ENCODE measurements at places on chromosomes 2 and 18.

GRCh38 chr18:12239431-12239830 lies 14.7 kb upstream of the CIDEA start:
- DNase-seq = no peak

GRCh38 chr2:182503886-182504285 lies 77.0 kb upstream of the PDE1A start:
- DNase-seq = no peak

DNA sequence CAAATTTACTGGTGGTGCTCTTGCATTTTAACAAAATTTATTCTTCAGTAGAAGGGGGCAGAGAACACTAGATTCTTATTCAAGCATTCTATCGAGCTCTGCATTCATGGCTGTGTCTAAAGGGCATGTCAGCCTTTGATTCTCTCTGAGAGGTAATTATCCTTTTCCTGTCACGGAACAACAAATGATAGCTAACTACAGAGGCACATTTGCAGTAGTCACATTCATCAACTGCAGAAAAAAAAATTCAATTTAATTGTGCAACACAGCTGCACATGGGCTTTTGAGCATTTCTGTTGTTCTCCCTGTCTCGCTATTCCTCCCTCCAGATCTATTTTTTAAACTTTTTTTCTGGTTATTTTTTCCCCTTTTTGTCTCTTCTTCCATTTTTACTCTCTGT lies 13.0 kb upstream of the DLX1 start:
- no peak for DNase-seq

- DNase-seq = no peak
Measured at GRCh38 chr2:37629529-37629928, 41.9 kb downstream of the CDC42EP3 start.

DNA sequence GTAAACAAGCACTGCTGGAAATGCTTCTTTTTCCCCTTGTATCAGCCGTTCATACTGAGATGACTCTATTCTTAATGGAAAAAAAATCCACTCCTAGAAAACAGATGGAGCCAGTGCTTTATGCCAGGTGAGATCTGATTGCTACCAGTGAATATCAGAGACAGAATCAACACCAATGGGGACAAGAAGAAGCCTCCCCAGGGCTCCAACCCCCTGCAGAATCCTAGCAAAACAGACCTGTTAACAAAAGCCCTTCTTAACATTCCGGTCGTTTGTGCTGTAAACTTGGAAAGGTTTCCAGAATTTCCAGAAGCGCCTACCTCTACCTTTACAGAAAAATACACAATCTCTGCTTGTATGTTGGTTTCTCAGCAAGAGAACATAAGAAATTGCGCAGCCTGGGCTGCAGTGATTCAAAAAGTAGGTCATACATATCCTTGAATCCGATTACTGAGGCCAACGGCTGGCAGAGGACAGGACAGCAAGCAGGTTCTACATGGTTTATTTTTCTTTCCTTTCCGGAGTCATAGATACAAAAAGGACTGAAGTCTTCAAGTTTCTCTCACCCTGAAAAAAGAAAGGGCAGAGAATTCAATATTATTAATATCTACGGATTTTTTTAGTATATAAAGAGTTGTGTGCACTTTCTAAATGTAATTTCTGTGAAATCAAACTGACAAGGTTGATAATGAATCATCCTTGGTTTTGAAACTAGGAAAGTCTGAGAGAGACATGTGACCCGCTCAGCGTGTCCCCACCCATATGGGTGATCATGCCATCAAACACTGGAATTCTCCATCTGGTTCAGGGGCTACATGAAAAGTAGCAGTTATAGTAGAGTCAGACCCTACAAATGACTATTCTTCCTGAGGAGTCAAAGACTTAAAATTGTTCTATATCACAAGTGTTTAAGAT lies 266.7 kb upstream of the MGAT5 start:
- no peak for DNase-seq

- DNase-seq = peak; percentile 9
Measured at GRCh38 chr2:207632575-207633493, 7.6 kb upstream of the METTL21A start.

DNA sequence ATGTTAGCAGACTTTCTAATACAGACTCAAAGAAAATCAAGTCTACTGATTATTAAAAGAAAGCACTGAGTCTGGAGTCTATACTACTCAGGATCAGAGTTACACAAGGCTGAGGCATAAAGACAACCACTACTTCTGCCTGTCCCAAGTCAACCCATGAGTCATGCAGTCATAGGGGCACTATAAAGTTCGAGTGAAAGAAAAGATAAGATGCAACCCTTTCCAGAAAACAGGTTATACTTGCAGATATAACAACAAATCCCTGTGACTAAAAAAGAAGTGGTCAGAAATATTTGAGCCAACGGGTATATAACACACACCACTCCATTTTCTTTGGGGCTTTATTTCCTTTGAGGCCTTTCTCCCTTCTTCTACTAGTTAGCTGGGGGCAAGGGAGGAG lies 18.6 kb upstream of the SCRN3 start:
- no peak for DNase-seq

GRCh38 chr2:238873841-238874240 lies 26.0 kb downstream of the TWIST2 start:
- no peak for DNase-seq

DNA sequence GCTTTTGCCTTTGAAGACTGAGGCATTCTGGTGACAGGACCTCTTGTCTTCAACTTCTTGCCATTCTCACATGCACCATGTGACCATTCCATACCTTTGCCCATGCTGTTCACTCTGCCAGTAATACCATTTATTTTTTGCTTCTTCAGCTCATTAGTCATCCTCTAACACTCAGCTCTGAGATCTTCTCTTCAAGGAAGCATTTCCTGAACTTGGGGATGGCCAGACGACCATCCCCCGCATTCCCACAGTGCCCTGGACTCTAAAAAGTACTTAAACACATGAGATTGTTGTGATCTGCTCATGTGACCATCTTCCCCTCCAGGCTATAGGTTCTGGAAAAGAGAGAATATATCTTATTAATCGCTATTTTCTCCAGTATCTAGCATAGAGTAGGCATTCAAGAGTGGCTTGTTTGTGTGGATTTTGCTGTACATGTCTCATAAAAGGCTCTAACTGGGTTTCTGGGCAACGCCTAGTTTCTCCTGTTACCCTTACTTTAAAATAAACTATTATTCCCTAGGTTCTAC lies 33.9 kb downstream of the PAX3 start:
- no peak for DNase-seq

GRCh38 chr18:52333860-52334259 lies 6.1 kb upstream of the DCC start:
- DNase-seq = no peak

GRCh38 chr18:27314996-27315395 lies 129.9 kb upstream of the CHST9 start:
- no peak for DNase-seq

DNA sequence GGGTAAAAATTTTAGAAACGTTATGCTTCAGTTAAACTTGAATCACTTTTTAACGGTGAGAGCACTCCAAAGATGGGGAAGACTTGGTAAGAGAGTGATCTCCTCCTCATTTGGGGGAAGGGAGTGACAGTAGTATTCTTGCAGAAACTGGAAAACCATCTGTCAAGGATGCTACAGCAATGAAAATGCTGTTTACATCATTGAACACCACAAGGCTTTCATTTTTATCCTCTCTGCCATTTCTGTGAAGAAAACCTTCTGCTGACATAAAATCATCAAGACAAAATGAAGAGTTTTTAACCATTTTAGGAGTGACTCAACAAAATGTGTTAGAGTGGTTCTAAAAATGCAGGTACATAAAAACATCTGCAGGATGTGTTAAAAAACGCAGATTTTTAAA lies 38.1 kb downstream of the CDH2 start:
- DNase-seq = no peak

- no peak for DNase-seq
Measured at GRCh38 chr2:120809151-120809550, 73.5 kb downstream of the GLI2 start.

DNA sequence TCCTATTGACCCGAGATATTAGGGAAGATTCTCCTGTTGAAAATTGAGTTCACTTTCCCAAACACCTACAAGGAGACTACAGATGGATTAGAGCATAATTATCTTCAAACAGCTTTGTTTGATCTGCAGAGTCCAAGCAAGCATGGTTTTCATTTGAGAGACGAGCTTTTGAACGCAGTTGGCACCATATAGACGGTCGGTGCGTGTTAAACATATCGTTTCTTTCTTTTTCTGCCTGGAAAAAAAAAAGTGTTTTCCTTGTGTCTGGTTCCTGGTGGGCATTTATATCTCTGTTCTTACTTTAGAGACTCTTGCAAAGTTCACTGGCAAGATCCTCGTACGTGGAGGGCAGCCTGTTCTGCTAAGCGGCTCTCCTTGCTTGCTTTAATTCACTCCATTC lies 248.9 kb downstream of the TMEM182 start:
- no peak for DNase-seq

DNA sequence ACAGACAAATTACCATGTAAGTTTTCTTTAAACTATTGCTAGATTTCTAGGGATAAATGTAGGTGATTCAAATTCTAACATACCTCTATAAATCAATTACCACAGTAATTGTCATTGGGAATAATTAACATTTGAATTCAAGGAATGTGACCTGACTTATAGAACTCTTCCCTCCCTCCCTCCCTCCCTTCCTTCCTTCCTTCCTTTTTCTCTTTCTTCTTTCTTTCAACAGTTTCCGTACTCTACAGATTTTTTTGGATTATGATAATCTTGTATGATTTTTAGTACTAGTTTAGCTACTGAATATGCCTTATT lies 18.2 kb upstream of the FTCDNL1 start:
- DNase-seq = no peak

GRCh38 chr2:75294362-75294761 lies 95.0 kb upstream of the TACR1 start:
- no peak for DNase-seq

GRCh38 chr2:216538538-216538937 lies 39.9 kb downstream of the RPL37A start:
- DNase-seq = no peak

- DNase-seq = no peak
Measured at GRCh38 chr2:121529439-121530211, 1.1 kb upstream of the RNU4ATAC start.

GRCh38 chr2:1860931-1861330 lies 116.6 kb upstream of the PXDN start:
- DNase-seq = no peak

GRCh38 chr2:18976168-18976961 lies 382.1 kb downstream of the OSR1 start:
- DNase-seq = no peak

DNA sequence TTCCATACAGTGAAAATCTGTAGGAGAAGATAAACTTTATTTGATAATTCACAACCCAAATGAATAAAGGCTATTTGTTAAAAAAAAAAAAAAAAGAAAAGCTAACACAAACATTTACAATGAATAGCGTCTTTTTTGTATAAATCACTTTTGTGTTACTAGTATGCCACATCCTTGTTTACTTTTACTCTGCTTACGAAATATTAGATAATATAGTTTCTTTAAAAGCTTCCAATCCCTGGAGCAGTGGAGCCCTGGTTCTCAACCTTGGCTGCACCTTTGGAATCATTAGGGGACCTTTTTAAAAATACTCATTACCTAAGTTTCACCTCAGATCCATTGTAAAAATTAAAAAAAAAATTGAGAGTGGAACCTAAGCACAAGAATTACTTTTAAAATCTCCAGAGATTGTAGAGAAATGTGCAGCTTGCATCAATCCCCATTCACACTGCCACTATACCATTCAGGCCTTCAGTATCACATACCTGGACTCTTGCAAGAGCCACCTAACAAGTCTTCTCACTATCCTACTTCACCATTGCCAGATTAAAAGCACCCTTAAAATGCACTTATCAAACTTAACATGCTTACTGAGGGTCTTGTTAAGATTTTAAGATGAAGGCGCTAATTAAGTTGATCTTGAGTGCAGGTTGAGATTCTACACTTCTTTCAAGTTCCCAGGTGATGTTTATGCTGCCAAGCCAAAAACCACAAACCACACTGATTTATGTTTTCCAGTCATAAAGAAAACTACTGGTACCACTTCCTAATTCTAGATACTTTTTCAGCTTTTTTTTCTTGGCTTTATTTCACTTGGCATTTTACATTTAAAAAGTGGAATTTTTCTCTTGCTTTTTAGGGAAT lies 59.7 kb upstream of the ZC3H15 start:
- DNase-seq = no peak

DNA sequence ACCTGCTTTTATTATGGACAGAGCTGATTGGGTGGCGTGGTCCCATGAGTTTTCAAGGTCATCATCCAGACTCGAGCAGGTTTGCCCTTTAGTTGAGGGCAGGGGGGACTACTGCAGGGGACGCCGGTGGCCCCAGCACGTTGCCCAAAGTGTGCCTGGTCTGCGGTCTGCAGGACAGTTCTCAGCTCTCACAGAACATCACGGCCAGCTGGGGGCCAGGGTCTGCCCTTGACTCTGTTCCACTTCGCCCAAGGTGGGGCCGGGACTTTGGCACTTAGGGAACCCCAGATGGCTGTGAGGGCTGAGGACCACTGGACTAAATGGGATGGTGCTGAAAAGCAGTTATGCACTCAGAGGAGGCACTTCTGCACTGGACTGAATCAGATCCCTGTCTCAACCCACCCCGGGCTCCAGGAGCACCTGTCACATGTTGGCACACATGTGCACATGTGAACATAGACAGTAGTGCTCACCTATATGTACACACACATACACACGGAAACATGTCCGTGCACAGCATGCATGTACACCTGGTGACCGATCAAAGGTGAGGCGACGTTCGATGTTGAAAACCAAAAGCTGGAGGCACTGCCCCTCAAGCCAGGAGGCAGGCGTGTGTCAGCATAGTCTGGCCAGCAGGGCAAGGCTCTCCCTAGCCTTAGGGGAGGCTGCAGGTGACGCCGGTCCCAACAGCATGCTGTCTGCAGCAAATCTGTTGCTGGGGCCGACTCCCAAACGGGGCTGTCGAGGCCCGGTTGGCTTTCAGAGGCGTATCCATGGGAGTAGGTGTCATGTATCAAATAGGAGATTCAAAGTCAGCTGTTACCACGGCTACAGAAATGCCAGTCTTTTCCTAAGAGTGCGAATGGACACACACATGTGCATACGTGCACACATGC lies 10.2 kb downstream of the ANO7 start:
- DNase-seq = no peak

DNA sequence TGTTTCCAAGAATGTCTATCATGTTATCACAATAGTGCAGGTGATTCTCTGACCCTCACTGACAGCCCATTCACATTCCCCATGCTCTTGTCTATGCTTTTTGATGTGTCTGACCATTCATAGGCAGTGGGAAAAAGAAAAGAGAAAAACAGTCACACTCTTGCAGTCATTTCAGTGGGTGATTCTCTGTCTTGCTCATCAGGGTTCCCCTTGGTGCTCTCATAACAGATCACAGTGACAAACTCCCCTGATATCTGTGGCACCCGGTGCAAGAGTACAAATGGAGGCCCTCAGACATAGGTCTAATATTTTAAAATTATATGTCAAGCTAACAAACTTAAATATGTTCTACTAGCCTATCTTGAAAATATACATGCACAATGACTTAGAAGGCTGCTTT lies 72.7 kb upstream of the PPP1CB start:
- no peak for DNase-seq

- DNase-seq = no peak
Measured at GRCh38 chr2:85342156-85342555, 12.2 kb downstream of the RETSAT start.
